ENCODE measurements at places on chromosomes 6 and 20. TPM values are rescaled to one million over a fixed set of nuclear protein-coding genes. Genes with fewer than 3 reads are reported as not detected.
A peak's percentile ranks its signal among the peaks of the same experiment; 100 is the strongest.

DNA sequence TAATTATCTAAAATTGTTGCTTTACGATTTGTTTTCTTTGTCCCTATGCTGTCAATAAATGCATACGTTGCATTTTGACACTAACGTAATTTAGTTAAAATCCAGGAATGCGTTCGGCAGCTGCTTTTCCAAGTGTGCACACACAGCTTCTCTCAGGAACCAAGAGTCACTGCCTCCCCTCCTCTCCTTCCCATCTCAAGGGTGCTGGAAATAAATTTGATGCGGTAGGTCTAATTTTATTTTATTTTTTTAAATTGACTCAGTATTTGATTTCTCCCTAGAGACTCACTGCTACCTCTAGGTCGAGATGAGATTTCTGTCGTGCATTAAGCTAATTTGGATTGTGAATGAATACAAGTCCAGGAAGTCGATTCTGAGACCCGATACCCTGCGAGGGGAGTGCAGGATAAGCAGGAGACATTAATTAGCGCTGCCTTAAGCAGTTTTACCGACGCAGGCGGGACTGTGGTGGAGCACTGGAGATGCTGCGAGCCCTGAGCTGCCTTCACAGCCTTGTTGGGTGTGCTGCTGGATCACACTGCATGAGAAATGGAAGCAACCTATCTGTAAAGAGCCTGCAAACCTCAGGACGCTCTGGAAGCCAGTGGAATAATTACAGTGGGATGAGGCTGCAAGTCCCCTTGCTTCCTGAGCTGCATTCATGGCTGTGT, 381.2 kb downstream of the C6orf118 start:
- DNase-seq: no peak

- no peak for DNase-seq
These were observed 3.8 kb upstream of the CPXM1 start for GRCh38 chr20:2804041-2804828.

DNA sequence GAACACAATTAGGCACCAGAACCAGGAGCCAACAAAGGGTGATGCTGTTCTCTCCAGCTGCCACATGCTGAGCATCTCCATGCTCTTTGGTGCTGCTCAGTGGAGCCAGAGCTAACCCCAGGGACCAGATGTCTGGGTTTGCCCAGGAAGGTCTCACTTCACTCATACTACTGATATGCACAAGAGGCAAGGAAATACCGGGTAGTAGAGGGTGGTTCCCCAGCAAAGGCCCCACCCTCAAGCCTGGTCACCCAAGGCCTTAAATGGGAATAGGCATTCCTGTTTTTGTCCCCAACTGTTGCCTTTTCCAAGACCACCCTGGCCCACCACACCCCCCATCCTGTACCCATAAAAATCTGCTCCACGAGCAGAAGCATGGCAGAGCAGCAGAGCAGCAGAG, 204.5 kb upstream of the TAB2 start:
- no peak for DNase-seq

Gene HLA-DQB1
- total RNA-seq: not detected

DNA sequence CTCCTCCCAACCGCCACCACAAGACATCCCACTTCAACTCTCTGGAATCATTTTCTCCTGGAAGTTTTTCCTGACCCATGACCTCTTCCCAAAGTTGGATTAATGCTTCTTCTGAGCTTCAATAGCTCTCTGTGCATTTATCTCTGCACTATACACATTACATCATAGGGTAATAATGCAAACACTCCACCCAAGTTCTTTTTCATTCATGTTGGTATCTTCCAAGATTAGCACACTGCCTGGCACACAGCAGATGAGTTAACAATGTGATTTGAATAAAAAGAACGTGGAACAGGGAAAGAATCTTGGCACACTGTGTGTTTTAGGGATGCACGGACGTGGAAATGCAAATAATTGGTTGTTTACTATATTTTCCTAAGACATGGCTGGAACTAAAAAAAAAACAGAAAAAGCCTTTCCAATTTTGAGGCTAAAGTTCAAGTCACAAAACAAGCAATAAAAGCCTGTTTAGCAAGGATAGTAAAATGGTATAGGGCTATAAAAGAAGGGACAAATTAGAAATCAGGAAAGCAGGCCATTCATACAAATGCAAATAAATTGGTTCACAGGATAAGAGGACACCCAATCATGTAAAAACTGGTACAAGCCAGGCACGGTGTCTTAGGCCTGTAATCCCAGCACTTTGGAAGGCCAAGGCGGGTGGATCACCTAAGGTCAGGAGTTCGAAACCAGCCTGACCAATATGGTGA, 1.6 kb upstream of the FAM135A start:
- DNase-seq: peak; percentile 53

Gene CLPSL2
- not detected for total RNA-seq

Gene TNNC2
- 0.15 TPM for total RNA-seq

DNA sequence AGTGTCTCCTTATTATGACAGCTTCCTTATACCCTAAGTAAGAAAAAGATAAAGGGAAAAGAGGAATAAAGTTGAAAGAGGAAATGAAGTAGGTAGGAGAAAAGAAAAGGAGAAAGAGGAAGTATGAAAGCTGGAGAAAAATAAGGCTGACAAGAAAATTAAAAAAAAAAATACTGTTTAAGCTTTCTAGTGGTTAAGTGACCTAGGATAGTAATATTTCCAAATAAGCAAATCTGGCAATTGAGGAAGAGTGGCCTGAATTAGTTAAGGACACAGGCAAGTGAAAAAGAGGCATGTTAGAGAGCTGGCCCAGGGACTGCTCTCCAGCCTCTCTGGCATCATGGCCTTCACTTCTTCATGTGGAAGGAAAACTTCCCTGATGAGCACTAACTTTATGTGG, 76.5 kb upstream of the ADGRF1 start:
- no peak for DNase-seq

DNA sequence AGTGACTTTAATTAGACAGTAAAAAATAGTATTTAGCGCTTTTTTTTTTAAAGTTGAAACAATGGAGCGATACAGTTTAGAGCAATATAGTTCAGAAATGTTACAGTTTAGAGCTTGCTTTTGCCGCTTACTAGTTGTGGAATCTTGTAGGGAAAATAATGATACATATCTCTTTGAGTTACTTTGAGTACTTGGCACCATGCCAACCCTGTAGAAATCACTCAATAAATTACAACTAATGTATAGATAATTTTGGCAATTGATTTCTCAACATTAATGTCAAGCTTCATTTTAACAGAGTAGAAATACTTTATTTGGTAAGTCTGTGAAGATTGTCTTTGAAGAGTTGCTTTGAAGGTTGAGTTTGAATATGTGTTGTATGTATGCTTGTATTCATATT, 27.4 kb downstream of the CDC40 start:
- peak; percentile 1 for DNase-seq

- no peak for DNase-seq
These were observed 7.2 kb downstream of the RIN2 start for GRCh38 chr20:19765266-19765665.

- DNase-seq: no peak
These were observed 214.6 kb upstream of the CNR1 start for GRCh38 chr6:88380618-88381288.

DNA sequence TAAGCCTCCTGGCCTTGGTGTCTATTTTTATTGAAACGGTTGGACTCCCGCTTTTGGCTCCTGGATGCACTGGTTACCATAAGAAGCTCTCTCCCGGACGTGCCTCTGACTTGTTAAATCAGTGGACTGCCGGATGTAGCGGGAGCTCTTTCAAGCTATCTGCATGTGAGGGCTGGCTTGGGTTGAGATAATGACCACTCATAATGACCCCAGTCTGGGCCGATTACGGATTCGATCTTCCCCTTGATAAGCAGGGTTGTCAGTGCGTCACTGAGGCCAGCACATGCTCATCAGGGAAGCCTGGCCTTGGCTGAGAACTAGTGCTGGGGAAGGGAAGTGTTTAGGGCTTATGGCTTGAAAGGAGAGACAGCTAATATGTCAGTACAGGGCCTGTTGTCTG, 528.1 kb downstream of the CDH26 start:
- DNase-seq: no peak

GRCh38 chr20:62624325-62624690, 18.0 kb upstream of the SLCO4A1 start:
- DNase-seq: peak; percentile 87

Gene BPI
- total RNA-seq: not detected

DNA sequence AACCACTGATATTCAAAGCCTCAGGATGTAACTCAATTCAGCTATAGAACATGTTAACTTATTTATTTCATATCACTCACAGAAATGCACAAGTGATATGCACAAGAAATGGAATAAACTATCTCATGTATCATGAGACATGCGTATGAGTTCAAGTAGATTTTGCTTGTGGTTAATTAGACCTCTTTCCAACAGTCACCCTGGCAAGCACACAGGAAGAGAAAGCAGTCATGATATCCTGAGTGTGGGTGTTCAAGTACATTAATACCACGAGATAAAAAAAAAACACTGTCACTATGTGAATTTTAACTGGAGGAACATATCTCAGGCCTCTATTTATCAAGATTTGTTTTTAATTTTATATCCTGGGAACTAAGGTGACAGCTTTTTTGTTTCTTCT, 64.2 kb downstream of the LAMP5 start:
- no peak for DNase-seq

Gene COMMD7
- total RNA-seq: 31.5 TPM

Gene MYLIP
- total RNA-seq: 16.3 TPM

DNA sequence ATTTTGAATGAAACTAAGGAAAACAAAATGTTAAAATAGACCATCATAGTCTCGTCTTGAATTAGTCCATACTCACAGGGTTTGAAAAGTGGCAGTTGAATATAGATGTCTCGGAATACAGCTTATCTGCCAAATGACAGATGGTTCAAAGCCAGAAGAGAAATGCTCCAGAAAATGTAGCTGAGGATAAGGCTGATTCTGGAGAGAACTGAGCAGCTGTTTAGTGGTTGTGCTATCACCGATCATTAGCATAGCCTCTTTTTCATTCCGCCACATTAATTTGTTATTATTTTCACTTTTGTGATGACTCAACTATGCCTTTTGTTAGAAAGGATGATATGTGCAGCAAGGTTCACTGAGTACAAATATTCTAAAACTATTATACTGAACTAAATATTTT, 390.2 kb upstream of the MAN1A1 start:
- no peak for DNase-seq

Gene LCA5
- 0.29 TPM for total RNA-seq

Gene RHAG
- not detected for total RNA-seq

Gene GMPR
- 0.55 TPM for total RNA-seq

- DNase-seq: no peak
These were observed 409.9 kb upstream of the SPTLC3 start for GRCh38 chr20:12598894-12599293.

DNA sequence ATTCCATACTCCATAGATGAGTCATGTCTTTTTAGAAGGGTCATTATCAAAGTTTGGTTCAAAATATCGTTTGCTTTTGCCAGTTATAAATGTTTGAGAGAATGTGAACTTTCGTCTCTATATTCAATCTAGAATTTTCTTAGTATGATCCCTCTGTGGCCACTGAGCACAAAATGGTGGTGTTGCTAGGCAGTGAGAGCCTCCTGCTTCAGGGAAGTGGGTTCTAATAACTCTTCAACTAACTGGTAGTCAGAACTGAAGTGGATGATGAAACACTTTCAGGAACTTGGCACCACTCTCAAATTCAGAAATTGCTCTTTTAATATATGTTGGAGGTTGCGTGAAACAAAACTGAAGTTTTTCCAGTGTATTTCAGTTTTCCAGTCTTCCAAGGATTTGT, 125.0 kb upstream of the DOK5 start:
- DNase-seq: no peak
